ENCODE measurements at places on chromosomes 4 and X.

- no peak for DNase-seq
Measured at GRCh38 chr4:103497692-103498091, 222.1 kb downstream of the TACR3 start.

- no peak for DNase-seq
Measured at GRCh38 chrX:71814123-71814912, 51.2 kb downstream of the CXorf49B start.

DNA sequence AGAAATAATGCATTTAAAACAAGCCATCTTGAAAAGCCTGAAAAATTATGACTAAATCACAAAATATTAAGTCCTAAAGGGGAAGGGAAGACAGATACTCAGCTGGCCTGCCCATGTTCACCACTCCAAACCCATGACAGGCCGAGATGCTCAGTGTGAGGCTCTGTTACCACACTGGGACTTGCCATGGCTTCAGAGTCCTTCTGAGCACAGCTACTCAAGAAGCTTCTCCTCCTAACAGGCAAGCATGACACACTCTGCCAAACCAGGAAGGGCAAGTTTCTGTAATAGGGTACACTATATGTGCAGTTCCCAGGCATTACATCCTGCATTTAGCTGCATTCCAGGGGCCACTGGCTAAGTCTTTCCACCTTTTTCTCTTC, 34.0 kb upstream of the CYBB start:
- DNase-seq = no peak

DNA sequence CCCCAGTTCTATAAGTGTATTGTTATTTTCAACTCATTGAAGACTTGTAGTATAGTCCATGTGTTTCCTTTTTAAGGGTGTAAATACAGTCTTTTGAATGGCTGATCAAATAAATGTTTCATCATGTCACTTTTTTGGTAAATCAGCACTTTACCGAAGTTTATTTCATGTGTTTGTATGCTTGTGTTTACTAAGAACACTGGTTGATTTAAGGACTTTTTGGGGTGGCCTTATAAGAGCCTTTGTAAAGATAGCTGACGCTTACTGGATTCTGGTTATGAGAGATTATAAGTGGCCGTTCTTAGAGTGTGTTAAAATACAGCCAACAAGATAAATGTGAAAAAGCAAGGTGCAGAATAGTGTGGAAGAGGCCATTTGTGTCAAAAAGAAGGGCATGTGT, 2.6 kb downstream of the UBE2K start:
- no peak for DNase-seq

- DNase-seq = no peak
Measured at GRCh38 chr4:183962419-183962818, 57.3 kb downstream of the STOX2 start.

Data from RWPE2 (cell line).